ENCODE measurements at places on chromosomes 1 and 21.
A peak's percentile ranks its signal among the peaks of the same experiment; 100 is the strongest.

DNA sequence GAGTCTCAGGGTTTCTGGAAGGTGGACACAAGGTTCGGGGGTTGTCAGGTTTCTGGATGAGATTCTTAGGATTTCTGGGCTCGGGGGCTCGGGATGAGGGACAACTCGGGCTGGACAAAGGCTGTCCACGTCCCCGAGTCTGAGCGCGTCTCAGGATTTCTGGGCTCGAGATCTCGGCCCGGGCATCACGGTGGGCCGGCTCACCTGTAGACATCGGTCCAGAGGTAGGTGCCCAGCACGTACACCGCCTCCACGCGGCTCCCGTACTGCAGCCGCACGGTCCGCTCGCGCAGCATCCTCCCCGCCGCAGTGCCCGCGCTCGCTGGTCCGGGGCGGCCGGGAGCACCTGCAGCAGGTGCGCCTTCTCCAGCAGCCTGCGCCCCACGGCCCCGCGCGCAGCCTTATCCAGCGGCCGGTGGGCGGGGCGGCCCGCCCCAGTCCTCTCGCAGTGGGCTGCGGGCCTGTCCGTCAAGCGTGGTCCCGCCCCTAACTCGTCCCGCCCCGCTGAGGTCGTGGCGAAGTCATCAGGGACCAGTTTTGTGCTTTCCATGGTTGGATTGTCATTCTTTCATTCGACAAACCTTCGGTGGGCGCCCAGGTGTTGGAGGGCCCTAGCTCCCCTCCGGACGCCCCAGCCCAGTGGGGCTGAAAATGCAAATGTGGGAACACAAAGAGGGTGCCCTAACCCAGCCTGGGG lies at the start of gene PADI2:
Gene PADI2, minus strand, starts transcription at position 376 of the 697 bp plus-strand sequence. Its CDS starts 80 bp downstream, at position 296.
- peak; percentile 91 for DNase-seq

DNA sequence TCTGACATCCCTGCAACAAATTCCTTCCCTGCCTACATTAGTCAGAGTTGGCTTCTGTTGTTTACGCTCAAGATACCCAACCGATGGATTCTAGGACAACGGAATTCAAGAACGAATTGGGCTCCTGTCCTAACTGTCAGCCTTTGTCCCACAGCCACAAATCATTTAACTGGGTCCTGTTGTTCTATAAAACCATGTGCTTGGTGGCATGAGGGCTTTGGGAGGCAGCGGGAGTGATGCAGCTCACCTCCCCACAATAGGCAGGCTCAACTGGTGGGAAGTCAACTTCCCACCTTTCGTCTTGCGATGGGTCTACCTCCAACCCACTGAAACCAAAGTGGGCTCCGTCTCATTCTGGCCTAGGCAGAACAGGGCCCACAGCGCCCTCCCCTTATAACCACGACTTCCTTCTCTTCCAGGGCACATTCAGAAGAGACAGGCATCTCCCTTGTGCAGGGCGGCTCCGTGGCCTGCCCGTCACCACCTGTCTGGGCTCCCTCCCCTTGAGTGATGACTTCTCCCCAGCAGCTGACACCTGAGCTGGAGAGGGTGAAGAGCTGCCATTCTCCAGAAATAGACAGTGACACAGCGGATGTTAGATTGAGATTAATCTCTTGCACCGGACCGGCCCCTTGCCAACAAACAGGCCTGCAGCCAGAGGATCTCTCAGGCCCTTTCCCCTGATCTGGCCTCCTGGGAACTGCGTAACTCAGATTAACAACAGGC lies 26.5 kb downstream of the LRRC38 start:
- no peak for DNase-seq

DNA sequence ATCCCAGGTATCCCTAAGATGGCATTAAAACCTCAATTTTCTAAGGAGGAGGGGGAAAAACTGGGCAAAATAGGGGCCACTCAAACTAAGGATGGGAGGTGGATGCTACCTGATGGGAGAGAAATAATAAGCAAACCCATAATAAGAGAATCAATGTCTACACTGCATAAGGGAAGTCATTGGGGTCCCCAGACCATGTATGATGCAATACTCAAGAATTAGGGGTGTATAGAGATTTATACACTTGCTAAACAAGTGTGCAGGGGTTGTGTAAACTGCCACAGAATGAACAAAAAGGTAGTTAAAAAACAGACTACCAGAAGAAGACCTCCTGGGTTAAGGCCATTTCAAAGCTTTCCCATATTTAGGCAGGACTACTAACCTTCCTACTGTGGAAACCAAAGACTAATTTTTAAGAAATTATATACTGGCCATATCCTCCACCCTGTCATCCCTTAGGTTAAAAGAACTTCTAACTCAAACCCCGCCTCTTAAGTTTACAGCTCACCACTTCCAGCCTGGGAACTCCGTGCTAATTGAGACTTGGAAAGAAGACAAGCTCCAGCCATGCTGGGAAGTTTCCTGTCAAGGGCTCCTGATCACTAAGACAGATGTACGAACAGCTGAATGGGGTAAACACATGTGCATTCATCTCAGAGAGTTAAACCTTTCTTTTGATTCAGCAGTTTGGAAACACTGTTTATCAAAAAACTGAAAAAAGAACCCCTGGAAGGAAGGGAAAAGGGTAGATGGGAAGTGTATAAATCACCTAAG lies 64.4 kb upstream of the TLR5 start:
- no peak for DNase-seq

GRCh38 chr1:81974883-81975555 lies 174.3 kb downstream of the ADGRL2 start:
- no peak for DNase-seq

- DNase-seq = no peak
These were observed 759.0 kb downstream of the LTN1 start for GRCh38 chr21:28233536-28234220.

Data from hepatocyte (in vitro differentiated cells).